ENCODE measurements at places on chromosomes 13 and 19.

DNA sequence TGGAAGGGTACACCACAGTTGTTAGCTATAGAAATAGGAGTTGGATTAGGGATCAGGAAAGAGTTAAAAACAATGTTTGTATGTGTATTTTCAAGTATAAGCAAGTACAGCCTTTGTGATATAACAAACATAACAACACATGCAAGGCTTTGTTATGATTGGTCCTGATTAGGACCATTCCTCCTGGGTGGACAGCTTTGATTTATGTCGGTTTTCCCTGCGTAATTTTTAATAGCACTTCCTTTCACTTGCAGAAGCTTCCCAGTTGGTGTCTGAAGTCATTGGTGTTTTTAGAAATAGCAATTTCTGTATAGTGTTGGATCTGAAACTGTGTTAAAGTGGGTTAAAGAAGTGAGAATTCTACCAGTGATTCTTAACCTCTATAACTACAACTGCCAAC, 10.0 kb downstream of the FNDC3A start:
- no peak for DNase-seq

GRCh38 chr19:44476559-44477408, 23.5 kb downstream of the ZNF180 start:
- no peak for DNase-seq

GRCh38 chr13:103101500-103101899, 35.3 kb upstream of the SLC10A2 start:
- DNase-seq: no peak

GRCh38 chr13:46530084-46530935, 22.7 kb upstream of the LRCH1 start:
- no peak for DNase-seq

- no peak for DNase-seq
Observed at GRCh38 chr19:43812688-43813087, 10.4 kb upstream of the LYPD5 start.

GRCh38 chr19:13689085-13689484, 75.2 kb upstream of the MRI1 start:
- DNase-seq: no peak

- DNase-seq: peak; percentile 39
Observed at GRCh38 chr19:41821003-41821735, 23.3 kb downstream of the LYPD4 start.

DNA sequence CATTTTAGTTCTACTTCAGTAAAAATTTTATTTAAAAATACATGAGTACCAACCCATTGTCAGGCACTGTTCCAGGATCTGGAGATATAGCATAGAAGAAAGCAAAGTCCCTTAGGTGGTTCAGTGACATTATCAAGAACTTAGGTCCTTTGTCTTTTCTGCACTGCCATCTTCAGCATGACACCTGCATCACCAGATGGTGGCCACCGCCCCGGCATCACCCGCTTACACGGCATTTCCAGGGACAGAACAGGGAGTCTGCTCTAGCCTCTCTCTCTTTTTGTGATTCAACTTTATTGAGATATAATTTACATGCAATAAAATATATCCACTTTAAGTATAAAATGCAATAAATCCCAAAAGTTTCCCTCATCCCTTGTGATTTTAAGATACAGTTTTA, 23.5 kb downstream of the DYRK1B start:
- no peak for DNase-seq

DNA sequence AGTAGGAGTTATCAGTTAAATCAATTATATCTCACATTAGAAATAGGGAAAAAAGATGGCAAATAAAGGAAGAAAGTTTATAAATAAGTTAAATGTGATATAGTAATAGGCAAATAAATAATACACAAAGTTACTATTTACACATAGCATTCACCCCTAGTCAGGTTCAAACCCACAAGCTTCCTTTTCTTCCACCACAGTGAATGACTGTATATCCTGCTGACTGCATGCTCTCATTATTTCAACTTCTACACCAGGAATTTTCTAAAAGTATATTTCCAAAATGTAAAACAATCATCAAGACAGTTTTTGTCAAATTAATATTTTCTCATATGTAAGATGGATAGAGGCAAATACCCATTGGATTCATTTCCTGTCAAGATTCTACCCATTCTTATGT, 548.6 kb upstream of the SLITRK5 start:
- DNase-seq: no peak

DNA sequence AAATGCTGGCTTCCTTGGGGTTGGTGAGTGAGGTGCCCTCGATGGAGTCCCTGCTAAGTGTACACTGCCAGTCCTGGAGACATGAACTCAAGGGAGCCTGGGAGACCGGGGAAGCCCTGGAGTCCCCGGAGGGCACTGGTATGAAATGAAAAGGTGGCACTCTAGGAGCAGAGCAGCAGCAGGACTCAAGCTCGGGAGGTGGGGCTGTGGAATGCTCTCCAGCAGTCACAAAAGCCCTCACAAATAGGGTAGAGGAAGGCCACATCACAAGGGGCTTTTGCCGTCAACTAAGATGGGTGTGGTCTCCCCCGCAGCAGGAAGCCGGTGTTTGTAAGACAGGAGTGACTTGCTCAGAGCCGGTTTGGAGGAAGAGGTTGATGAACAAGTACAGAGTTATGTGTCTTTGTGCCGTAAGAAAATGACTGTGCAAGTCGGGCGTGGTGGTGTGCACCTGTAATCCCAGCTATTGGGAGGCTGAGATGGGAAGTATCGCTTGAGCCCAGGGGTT, 19.3 kb downstream of the CCNE1 start:
- DNase-seq: peak; percentile 78

DNA sequence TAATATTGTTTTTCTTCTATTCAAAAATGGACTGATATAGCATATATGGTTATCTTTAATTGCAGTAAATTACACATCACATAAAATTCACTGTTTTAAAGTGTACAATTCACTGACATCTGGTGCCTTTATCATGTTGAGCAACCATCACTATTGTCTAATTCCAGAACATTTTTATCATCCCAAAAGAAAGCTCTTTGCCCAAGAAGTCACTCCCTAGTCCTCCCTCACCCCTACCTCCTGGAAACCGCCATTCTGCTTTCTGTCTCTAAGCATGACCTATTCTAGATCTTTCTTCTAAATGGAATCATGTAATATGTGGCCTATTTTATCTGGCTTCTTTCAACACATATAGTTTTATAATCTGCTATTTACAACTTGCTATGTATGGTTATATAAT, 525.6 kb downstream of the DCT start:
- no peak for DNase-seq

DNA sequence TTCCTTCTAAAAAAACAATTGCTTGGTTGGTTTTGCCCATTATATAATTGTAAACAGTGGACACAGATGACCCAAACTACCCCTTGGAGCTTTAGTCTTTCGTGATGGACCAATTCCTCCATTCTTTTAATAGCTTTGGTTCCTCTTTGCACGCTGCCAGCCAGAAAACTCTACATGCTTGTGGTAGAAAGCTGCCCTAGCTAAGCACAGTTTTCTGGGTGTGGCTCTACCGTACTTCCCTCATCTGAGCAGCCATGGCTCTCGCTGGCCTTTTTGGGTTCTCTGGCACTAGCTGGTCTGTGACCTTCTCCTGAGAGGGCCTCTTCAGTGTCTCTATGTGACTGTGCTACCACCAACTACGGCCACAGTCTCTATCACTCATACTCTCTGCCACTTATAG, 29.9 kb upstream of the CEBPA start:
- DNase-seq: peak; percentile 47

DNA sequence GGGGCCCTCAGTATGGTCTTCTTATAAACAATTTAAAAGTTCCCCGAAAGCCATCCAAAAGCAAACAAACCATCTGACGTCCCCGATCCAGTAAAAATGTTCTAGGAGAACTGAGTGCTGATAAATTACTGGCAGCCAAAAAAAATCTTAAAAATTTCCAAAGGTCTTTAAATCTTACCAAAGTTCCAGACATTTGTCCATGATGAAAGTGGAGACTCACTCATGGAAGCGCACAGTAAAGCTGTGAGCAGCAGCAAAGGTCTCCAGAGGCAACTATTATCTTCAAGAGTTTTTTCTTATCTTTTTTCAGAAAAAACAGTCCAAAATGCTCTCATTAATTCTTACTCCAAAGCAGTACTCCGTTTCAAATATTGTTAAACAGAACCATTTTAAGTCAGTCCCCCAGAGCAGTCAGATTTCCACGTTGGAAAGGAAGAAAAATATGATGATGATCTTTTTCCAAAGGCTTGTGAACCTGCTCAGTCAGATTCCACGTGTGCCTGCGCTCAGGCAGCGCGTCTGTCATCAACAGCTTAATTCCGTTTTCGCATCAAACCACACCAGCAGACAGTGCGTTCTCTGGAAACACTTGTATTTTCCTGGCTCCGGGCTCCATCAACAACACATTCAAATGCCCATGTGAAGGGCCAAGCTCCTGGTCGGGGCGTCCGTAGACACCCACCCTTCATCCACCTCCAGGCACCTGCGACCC, 85.4 kb downstream of the COL4A1 start:
- no peak for DNase-seq

DNA sequence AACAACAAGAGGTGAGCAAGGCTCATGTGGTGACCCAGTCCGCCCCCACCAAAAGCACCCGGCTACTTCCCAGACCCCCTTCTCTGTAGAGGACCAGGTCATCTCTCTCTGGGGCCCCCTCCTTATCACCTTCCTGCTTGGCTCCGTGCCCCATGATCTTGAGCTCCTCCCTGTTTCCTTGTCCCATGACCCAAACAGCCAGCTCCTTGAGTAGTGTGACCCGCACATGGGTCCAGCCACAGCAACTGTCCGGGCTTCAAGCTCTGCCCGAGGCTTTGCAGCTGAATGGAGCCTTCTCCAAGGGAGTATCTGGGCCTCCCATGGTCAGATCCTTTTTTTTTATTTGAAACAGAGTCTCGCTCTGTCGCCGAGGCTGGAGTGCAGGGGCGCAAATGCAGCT, 61.8 kb downstream of the MYO9B start:
- no peak for DNase-seq

DNA sequence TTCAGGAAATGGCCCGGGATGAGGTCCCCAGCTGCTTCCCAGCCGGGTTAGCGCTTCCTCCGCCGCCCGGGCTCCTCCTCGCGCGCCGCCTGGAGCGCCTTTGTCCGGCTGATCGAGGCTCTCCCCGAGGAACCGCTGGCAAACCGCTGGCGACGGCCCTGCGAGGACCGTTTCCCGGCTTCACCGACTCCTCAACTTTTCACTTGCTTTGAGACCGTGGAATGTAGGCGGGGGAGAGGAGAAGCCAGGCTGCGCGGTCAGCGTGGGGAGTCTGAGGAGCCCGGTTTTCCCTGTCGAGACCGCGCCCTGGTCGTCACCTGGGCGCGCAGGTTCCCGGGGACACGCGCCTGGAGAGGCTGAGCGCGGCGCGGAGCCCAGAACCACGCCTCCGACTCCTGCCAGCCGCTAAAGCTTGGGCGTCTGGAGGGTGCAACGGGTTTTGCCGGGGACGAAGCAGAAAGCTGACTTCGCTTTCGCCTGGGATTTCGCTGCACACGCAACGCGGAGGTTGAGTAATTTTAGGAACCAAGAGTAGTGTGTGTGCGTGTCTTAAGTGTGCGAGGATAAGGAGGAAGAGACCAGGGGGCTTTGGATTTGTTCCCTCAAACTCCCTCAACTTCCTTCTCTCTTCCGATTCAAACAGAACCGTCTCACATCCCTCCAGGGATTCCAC, 7.3 kb upstream of the DGKH start:
- no peak for DNase-seq

DNA sequence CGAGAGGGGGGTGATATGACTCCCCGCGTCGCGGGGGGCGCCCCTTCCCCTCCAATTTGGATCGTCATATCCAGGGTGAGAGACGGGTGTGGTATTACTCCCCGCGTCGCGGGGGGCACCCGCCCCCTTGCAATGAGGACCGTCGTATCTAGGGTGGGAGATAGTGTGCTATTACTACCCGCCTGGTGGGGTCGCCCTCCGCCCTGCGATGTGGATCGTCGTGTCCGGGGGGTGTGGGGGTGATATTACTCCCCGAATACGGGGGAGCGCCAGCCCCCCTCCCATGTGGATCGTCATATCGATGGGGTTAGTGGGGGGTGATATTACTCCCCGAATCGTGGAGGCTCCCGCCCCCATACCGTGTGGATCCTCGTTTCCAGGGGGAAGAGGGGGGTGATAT, 29.2 kb upstream of the RGCC start:
- peak; percentile 27 for DNase-seq

- no peak for DNase-seq
Observed at GRCh38 chr19:56916528-56916927, 76.0 kb upstream of the PEG3 start.

- no peak for DNase-seq
Observed at GRCh38 chr19:17358395-17358794, 18.7 kb downstream of the PLVAP start.

DNA sequence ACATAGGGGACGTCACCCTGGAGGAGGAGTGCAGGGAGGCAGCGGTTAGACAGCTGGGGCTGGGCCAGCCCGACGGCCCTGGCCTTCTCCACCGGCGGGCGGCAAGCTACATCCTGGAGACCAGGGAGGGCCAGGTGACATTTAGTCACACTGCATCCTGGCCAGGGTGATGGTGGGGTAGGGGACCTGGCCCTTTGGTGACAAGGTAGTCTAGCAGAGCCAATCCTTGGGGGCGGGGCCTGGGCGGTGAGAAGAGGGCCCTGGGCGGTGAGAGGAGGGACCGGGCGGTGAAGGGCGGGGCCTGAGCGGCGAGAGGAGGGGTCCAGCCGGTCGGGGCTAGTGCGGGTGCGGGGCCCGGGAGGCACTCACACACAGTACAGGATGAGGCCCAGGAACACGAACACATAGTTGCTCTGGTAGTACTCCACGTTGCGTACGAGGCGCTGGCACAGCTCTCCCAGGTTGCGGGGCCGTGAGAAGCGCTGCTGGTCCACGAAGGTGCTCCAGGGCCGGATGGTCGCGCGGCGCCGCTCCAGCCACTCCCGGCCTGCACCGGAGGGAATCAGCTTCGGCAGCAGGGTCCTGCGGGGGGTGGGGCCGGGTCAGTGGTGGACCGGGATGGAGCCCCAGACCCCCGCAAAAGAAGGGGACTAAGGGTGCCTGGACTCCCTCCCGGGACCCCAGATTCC, 610 bp downstream of the RABAC1 start:
- peak; percentile 80 for DNase-seq

DNA sequence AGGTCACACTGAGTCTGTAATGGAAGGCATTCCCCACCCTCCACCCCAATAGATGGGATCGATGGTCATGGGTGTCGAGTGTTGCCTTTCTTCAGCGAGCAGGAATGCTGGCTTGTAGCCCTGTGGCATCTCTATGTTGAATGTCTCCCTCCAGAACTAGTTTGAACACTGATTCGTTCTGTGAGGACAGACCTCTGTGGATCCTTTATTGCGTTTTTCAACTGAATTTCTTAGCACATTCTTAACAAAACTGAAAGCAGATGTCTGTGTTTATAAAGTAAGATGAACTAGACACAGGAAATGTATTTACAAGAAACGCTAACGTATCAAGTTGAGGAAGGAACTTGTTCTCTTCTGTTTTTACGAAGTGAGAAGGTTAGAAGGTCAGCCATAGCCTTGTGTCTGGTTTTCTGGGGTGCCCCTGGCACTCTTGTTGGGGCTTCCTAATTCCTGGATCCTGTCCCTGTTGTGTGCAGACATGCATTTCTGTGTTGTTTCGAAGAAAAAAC, 36.8 kb upstream of the TM9SF2 start:
- DNase-seq: no peak

- DNase-seq: no peak
Observed at GRCh38 chr13:76516013-76516412, 370.2 kb downstream of the KCTD12 start.

GRCh38 chr19:2618611-2619010, 83.9 kb downstream of the GNG7 start:
- DNase-seq: peak; percentile 83
